Activated CD4-positive, alpha-beta T cell treated with anti-CD3 and anti-CD28 coated beads for 24 hours (primary cell): ENCODE measurements at places on chromosomes 16 and 17.

GRCh38 chr17:57694051-57694450 is 51.0 kb downstream of the CCDC182 start:
- DNase-seq = no peak

GRCh38 chr17:73782641-73783381 is 138.6 kb upstream of the SDK2 start:
- no peak for DNase-seq

DNA sequence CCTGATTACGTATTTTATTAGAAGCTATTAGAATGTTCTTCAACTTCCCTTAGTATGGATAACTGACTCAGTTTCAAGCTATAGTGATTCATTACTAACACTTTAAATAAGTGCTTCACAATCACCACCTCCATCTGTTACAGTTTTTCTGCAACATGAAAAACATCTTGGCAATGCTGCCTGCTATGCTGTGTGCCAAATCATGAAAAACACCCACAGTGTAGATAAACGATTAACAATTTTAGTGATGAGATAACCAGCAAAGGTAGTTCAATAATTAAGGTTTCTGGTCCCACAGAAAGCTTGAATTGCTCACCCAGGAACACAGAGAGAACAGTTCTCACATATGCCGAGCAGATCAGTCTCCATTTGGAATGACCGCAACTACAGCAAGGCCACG is 51.4 kb upstream of the SLC25A19 start:
- no peak for DNase-seq

DNA sequence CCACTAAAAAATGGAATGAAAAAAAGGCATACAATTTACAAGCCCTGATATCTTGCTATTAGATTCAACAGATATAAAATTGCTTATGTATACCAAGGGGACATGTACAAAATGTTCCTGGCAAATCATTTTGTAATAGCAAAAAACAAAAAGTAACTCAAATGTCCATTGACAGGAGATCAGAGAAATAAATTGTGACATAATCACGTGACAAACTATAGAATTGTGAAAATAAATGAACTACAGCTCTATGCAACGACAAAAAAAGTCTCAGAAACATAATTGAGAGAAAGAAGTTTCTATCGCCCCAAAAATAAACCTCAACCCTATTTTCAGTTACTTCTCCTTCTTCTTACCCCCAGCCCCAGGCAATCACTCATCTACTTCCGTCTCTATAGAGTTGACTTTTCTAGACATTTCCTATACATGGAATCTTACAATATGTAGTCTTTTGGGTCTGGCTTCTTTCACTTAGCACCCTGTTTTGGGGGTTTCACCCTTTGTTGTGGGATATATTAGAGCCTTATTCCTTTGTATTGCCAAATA is 12.1 kb upstream of the ACE start:
- DNase-seq = no peak

DNA sequence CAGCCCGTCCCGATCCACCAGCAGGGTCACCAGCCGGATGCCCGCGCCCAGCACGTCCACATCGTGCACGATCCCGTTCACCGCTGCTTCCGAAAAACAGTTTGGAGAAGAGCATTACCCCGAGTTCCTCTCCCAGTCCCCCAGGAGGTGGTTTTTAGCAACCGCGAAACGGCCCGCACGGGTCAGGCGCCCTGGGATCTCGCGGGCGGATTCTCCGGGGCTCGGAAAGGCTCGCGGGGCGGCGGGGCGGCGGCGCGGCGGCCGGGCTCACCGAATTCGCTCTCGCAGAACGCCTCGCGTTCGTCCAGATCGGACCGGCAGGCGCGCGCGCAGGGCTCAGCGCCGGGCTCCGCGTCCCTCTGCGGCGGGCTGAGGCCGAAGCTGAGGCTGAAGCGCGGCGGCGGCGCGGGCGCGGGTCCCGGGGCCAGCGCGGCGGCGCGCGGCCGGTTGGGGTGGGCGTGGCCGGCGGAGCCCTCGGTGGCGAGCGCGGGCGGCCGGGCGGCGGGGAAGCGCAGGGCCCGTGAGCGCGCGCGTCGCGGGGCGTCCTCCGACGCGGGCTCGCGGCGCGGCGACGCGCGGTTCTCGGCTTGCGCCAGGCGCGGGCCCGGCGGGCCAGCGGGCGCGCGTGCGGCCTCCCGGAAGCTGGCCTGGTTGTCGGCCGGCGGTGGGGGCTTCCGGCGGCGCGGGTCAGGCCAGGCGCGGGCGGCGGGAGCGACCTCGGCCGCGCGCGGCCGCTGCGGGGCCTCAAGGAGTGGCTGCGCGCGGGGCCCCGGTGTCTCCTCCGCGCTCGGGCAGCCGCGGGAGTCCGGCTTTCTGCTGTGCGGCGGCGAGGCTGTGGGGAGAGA is 2.9 kb downstream of the C17orf58 start:
- peak; percentile 63 for DNase-seq

DNA sequence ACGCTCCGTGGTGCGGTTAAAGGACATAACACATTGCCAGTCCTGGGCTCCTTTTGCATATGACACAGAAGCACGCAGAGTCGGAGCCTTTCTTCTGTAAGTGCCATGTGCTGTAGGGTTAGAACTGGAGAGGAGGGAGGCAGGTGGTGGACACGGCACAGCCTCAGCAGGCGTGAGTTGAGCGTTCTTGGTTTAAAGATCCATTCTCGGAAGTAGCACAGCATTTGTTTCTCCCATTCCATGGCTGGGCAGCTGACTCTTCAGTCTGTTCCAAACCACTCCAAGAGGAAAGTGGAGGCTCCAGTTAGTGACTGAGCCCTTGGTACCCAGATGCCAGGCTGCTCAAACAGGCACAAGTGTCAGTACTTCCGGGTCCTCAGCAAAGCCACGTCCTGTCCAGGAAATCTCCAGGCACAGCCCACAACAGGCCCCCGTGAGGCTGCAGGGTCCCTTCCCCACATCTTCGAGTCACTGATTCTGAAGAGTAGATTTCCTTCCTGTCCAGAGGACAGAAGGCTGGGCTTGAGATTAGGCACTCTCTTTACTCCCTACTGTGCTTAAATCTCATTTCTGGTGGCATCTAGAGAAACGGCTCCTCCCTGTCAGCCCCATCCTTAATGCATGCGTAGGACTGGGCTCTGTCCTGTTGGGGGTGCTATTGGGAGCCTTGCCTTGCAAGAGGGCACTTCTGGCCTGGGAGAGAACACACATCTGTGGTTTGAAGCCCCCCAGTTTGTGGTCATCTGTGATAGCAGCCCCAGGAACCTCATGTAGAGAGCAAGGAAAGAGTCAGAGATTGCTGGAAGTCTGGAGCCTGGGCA is 39.6 kb upstream of the NAT9 start:
- DNase-seq = no peak

GRCh38 chr16:67860589-67861398 is 12.1 kb upstream of the EDC4 start:
- DNase-seq = no peak

DNA sequence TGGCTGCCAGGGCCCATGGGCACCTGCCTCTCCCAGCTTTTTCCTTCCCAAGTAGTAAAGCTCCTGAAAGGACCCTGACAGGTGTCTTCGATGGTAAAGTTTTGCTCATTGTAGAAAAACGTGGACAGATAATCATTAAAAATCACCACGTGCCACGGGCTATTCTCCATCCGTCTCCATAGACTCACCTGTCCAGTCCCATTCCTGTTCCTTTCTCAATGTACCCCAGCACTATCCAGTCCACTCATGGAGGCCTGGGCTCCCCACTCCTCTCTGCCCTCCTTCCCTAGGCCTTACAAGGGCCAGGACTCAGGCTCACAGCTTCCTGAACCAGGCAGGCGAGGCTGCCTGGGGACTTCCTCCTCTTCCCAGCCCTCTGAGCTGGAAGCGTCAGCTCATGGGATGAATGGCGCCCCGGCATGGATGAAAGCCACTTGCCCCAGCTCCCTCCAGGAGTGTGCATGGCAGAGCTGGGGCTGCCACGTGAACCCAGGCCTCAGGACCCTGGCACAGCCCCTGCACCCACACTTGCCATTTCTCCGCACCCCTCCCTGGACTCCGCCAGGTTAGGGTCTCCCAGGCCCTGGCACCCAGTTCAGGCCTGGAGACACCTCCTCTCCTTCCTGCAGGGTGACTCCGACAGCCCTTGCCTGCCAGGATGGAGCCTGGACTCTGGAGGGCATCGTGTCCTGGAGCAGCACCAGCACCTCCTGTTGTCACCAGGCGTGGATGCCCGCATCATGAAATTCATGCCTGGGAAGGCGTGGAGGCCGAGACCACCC is 8.8 kb downstream of the CTRB1 start:
- DNase-seq = no peak

DNA sequence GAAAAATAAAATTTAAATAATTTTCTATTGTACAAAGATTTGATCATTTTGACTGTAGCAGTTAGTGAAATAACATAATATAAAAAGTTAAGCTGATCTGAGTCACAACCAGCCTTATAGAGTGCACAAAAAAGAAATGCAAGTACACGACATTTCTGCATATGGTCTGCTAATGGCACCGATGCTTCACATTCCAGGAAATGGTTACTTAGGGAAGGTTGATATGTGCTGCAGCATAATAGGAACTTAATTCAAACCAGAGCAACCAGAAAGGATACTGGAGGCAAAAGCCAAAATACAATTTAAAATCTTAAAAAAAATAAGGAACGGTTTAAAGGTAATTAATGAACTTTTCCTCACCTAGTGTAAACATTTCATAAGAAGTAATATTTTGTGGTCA is 10.0 kb upstream of the CFDP1 start:
- DNase-seq = no peak

- DNase-seq = no peak
These were observed 11.7 kb downstream of the ZFHX3 start for GRCh38 chr16:73036074-73036826.

GRCh38 chr17:149897-150584 is 12.7 kb downstream of the SCGB1C2 start:
- no peak for DNase-seq

DNA sequence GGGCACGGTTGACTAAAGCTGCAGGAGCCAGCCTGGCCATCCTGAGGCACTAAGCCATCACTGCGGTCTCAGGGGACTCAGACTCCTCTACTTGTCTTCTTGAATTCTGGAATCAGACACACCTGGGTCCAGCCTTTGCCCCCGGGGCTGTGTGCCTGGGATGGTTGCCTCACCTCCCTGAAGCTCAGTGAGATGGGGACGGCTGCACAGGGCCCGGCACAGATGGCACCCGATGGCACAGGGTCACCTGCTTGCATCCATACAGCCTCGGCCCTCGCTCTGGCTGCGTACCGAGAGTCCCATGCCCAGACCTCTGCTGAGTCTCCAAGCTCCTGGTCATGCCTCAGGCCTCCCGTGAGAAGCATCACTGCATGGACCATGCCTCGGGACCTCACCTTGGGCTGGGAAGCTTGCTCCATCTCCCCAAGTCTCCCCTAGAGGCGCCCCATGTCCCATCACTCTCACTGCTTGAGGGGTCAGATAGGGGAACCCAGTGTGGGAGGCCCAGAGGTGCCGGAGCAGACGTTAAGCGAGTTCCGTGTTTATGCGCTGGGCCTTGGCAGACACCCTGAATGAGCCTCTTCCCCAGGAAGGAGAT is 316.3 kb downstream of the SEC14L1 start:
- DNase-seq = no peak

- no peak for DNase-seq
These were observed 3.5 kb downstream of the MSI2 start for GRCh38 chr17:57259817-57260216.

DNA sequence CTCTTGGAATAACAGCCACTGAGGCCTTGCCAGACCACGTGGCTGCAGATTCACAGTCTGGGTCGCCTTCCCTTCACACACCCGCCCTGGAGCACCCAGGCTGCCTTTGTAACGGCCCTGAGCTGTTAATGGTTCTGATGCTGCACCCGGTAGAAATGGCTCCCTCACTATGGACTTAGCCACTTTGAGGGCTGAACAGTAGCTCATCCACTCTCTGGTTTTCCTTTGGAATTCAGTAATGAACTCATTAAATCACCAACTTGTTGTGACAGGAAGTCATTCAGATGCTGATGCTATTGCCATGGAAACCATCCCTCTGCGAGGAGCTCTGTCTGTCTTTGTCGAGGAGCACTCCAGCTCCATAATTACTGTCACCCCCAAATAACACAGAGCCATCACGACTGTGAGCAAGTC is 59.2 kb downstream of the CDK5R1 start:
- DNase-seq = no peak

- no peak for DNase-seq
These were observed 29.8 kb downstream of the ANKRD11 start for GRCh38 chr16:89460556-89460955.
